ENCODE measurements at places on chromosomes 6 and 20.

DNA sequence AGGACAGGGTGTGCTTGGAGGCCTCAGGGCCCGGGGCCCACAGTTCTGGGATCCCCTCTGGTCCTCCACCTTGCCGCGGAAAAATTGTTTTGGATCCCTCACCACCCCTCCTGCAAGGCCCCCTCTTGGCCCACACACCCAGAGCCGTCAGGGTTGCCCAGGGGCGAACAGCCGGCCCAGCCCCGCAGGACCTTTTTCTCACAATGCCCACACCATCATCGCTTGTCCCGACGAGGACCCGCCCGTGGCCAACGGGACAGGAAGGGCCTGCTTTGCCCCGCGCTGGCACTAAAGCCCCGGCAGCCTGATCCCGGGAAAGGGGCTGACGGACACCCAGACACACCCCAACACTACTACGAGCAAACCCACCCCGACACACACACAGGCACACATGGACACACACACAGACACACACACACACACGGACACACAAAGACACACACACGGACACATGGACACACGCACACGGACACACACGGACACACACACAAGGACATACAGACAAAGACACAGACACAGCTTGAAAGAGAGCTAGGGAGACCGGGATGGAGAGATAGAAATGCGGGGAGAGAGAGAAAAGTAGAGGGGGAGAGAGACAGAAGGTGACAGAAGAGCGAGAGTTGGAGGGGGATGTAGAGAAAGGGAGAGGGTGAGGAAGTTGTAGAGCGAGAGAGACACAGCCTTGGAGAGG, 1493.5 kb upstream of the DEFB115 start:
- DNase-seq: no peak

DNA sequence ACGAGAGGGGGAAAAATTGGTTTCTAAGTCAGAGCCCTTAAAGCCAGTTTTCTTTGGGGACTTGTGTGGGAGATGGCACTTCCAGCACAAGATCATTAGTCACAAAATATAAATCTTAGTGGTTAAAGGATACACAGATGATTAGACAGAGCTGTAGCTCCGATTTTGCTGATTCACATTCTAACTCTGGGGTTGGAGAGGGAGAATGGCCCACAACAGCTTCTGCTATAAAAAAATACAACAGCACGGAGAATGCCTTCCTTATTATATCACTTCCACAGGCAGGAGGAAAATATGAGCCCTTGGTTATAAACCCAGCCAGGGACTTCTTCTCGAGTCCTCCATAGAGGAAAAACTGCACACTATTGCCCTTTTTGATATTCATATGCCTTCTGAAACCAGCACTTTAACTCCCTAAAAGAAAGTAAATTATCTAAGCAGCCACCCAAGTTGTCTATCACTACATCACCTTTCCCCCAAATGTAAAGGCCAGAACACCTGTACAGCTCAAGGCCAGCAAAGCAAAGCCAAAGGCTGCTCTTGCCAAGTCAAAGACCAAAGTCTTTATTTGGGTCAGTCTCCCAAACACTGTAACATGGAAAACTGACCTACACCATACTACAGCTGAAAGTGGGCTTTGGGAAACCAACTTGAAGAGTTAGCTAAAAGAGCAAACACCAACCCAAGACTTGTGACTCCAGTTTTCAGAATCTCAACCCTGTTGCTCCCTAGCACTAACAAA, 10.4 kb downstream of the MRPL14 start:
- peak; percentile 74 for DNase-seq

DNA sequence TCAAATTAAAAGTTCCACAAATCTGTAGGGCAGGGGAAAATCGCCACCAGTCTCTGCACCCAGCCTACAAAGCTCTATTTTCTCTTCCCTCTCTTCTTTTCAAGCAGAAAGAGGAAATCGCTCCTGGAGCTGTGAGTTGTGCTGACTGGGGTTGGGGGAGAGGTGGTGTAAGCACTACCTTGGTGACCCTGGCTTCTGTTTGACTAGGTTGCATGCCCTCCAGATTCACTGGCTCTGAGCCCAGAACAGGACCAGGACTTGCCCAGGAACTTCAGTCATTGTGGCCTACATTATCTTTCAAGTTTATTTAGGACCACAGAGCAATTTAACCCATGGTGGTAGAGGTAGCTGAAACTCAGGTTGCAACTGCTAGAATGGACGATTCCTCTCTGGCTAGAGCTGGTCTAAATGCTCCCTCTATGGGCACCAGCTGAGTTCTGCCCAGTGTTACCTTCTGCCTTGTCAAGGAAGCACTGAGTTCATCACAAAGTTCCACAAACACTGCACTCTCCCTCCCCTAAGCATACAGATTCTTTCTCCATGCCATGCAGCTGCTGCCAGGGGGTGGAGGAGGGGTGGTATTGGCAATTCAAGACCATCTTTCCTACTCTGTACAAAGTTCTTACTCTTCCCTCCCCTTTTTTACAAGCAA, 122.0 kb upstream of the BMP5 start:
- no peak for DNase-seq

DNA sequence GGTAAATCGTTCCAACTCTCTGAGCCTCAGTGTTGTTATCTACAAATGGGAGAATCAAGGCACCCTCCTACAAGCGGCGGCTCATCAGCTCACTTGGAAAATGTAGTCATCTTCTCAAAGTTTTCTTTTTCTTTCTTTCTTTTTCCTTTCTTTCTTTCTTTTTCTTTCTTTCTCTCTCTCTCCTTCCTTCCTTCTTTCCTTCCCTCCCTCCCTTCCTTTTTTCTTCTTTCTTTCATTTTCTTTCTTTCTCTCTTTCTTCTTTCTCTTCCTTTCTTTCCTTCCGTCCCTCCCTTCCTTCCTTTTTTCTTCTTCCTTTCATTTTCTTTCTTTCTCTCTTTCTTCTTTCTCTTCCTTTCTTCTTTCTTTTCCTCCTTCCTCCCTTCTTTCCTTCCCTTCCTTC, 55.0 kb upstream of the TGM3 start:
- no peak for DNase-seq

Measured in AG04449 (cell line).